ENCODE measurements at places on chromosomes 6 and 20. TPM values are rescaled to one million over a fixed set of nuclear protein-coding genes. Genes with fewer than 3 reads are reported as not detected.

Gene RIPPLY2
- total RNA-seq: 0.87 TPM

Gene KCNG1
- total RNA-seq: 103 TPM

Gene MCM3
- 164 TPM for total RNA-seq

Gene ELOVL4
- total RNA-seq: 10.0 TPM

Gene PNLDC1
- not detected for total RNA-seq

Gene SIRPB2
- total RNA-seq: not detected

Gene RBBP8NL
- not detected for total RNA-seq

Gene SAYSD1
- total RNA-seq: 14.1 TPM

Gene GTSF1L
- total RNA-seq: not detected

Gene TP53INP2
- 1.3 TPM for total RNA-seq

Gene GINM1
- total RNA-seq: 39.7 TPM

Gene TCF15
- not detected for total RNA-seq

Gene CHRNA4
- not detected for total RNA-seq

Gene MC3R
- total RNA-seq: not detected

Gene VSX1
- total RNA-seq: not detected

Gene TRIM31
- not detected for total RNA-seq

Gene TRAPPC3L
- not detected for total RNA-seq

Gene RAET1G
- total RNA-seq: 0.44 TPM

Gene SYCP2
- total RNA-seq: 0.89 TPM

Gene NKAIN4
- total RNA-seq: not detected

Gene GSTA2
- total RNA-seq: not detected

Gene SRMS
- total RNA-seq: not detected

Gene SAPCD1
- total RNA-seq: 1.2 TPM

Gene NMBR
- total RNA-seq: 0.11 TPM

Gene ENPP5
- total RNA-seq: 0.55 TPM

Gene MCHR2
- not detected for total RNA-seq
